ENCODE measurements at places on chromosomes 3 and 15.

DNA sequence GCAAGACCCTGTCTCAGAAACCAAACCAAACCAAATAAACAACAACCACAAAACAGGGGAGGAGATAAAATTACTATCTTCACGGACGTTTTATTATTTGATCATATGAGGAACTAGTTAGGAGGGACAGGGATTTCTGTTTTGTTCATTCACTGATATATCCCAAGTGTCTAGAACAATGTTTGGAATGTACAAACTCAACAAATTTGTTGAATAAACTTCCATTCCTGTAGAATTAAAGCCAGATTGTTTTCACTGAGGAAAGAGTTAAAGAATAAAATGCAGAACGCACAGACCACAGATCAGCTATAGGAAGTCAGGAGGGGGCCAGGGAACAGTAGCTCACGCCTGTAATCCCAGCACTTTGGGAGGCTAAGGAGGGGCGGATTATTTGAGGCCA lies 6.5 kb upstream of the STRC start:
- no peak for DNase-seq

DNA sequence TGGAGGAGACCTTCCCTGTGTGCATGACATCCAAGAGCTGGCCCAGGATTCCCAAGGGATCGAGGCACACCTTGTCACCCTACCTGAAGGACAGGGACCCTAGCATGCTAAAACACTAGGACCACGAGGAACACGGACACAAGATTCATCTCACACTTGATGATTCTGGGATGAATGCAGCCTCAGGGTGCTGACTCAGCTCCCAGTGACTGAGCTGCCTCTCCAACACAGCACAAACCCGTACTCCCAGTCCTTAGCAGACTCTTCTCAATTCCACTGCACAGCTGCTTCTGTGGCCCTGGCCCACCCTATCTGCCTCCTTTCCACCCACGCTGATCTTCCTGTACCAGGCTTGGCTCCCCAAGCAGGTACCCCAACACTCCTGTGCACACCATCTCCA lies 9.1 kb upstream of the OXTR start:
- DNase-seq: no peak

DNA sequence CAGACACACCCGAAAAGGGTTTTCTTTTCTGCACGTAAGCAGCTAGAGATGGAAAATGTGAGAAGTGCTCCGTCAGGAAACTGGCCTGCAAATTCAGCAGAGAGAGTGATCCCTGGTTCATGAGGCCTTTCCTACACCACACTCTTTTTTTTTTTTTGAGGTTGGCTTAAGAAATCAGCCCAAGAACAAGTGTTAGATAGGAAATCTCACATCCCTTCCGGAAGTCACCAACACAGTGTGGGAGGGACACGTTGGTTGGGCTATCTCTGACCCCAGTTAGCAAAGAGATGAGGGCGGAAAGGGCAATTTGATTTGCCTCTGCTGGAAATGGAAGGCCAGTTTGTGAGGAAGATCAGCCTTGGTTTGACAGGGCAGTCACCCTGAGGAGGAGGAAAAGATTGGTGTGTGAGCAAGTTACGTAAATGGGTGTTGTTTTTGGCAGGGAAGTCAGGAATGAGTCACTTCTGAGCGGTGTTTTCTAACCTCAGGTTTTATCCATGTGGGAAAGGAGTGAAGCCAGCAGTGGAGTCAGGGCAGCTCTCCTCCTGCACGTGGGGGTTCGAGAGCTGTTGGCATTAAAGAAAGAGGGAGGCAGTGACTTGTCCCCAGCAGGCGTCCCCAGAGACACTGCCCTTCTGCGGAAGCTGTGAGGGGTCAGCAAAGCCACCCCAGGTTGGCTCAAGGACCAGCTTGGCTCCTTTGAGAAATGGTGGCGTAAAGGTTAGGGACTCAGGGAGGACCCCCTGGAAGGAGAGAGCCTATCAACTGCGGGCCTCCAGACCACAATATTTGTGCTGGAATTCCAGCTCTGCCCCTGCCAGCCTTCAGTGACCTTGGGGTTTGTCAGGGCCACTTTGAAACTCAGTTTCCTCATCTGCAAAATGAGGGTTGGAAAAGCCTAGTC lies 237.6 kb upstream of the BHLHE40 start:
- no peak for DNase-seq

GRCh38 chr15:67784090-67784781 lies 41.1 kb upstream of the SKOR1 start:
- DNase-seq: peak; percentile 60

DNA sequence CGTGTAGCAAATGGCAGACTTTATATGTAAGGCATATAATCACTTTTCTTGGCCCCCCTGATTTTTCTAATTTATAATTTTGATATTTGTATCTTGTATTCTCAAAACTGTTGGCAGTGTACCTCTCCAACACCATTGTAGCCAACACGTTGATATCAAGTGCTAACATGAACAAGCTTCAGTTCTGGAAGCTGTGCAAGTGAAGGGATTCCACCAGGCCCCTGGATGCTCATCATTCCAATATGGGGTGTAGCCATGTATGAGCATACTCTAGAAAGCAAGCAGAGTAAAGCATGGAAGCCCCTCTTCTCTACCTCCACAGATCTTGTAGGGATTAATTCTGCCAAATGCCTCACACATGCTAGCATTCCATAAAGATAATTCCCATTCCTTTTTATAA lies 211.3 kb downstream of the MYRIP start:
- no peak for DNase-seq

- DNase-seq: no peak
Observed at GRCh38 chr15:100642950-100643338, 40.6 kb downstream of the ASB7 start.

- DNase-seq: no peak
Observed at GRCh38 chr3:16528581-16528993, 15.1 kb upstream of the RFTN1 start.

GRCh38 chr15:51377038-51377786 lies 35.8 kb downstream of the GLDN start:
- no peak for DNase-seq

- DNase-seq: no peak
Observed at GRCh38 chr3:138267083-138267482, 62.6 kb downstream of the NME9 start.

DNA sequence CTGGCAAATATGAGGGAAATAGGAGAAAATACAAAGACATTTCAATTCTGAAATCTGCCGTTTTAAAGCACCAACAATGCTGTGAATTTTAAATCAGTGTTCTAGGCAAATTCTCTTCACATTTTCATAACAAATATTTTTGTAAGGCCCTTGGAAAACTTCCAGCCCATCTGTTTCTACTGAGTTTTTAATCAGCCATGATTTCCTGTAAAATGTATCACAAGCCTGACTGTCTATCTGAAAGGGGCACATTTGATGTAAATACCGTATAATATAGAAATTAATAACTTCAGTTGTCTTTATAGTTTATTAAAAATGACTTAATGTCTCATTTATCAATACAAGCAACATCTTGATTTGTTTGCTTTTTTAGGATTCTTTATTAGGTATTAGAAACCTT lies 454.7 kb downstream of the PYDC2 start:
- DNase-seq: no peak

GRCh38 chr3:31449318-31449717 lies 83.4 kb upstream of the STT3B start:
- DNase-seq: no peak

DNA sequence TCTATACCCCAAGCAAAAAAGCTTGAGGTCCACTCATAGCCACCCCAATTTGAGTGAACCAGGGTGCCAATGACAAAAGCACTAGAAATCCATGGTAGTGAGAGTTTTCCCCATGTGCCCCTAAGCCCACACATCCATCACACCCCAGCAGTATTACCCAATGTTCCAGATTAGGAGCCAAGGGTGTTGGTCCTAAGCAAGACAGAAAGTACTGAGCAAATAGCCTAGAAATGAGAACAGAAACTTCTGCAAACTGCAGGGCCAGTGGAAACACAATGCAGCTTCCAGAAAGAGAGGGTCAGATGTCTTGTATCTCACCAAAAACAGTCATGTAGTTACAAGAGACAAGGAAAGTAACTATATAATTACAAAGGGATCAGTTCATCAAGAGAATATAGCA lies 10.9 kb upstream of the OXTR start:
- DNase-seq: no peak

DNA sequence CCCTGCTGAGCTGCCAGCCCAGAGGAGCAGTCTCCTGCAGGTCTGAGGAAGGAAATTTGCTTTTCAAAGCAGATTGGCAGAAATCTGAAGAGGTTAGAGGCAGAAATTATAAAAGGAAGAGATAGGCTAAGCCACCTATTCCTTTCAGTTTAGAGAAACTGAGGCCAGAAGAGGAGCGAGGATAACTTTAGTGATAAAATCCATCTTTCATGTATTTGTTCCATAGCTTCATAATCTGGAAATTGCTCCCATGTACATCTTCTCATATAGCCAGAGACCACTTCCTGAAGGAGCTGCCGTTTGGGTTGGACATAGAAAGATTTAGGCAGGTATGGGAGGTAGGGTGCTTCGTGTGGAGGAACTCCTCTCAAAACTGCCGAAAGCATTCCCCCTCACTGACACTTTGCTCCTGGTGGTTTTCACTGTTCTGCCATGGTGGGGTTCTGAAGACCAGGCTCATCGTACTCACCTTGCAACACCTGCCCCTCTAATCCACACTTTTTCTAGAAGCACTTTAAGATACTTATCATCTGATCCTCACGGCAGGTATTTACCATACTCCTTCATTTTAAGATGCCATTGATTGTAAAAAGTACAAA lies 670 bp upstream of the ACAP2 start:
- DNase-seq: no peak

DNA sequence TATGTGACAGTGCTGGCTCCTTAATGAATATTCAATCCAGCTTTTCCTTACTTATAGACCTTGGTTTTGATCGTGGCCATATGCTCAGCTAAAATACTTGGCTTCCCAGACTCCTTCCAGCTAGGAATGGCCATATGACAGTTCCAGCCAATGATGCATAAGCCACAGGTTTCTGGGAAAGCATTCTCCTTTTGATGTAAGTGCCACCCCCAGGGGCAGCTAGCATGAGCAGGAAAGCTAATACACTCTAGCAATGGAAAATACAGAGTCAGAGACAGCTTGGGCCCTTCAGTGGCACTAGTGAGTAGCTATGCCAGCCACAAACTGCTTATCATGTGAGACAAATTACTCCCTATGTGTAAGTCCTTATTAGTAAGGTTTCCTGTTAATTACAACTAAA lies 26.7 kb downstream of the TBC1D2B start:
- no peak for DNase-seq

- DNase-seq: no peak
Observed at GRCh38 chr3:126157083-126157768, 23.2 kb downstream of the ALDH1L1 start.

GRCh38 chr3:119359476-119360326 lies 65.5 kb downstream of the ARHGAP31 start:
- no peak for DNase-seq

DNA sequence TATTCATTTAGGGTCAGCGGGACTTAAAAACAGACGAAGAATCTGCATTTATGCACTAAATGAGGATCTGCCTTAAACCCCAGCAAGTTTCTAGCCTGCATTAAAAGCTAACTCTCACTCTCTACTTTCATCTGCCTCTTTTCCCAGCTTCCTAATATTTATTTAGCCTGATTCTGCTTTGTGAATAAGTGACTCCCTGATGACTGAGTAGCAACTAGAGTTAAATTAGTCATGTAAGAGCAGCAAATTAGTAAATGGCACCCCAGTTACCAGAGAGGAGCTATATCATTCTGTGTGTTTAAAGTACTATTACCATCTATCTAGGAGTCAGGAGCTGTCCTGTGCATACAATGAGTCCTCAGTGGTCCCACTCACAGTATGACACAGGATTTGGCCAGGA lies 391.0 kb upstream of the RORA start:
- DNase-seq: no peak

- no peak for DNase-seq
Observed at GRCh38 chr15:75051191-75051608, 27.8 kb downstream of the PPCDC start.

GRCh38 chr3:47989981-47990440 lies 26.2 kb downstream of the MAP4 start:
- DNase-seq: peak; percentile 19

- no peak for DNase-seq
Observed at GRCh38 chr15:89114990-89115389, 26.7 kb downstream of the ABHD2 start.

- DNase-seq: no peak
Observed at GRCh38 chr3:126510308-126510910, 7.2 kb downstream of the UROC1 start.

DNA sequence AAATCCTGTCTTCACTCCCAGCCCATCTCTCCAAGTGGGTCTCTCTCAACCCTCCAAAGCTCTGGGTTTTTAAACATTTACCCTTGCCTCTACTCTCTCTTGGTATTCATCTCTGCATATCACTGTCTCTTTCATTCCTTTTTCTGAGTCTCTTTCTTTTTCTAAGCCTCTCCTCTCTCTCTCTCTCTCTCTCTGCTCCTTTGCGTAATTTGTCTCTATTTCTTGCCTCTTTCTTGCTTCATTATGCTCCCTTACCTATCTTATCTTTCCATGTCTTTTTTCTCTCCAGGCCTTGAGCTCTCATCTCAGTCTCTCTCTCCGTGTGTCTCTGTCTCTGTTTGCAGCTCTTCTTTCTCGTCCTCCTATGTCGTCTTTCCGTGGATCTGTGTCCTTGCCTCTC lies 678 bp upstream of the SCAMP5 start:
- DNase-seq: no peak

GRCh38 chr3:126536126-126536525 lies 12.2 kb downstream of the CHST13 start:
- no peak for DNase-seq

DNA sequence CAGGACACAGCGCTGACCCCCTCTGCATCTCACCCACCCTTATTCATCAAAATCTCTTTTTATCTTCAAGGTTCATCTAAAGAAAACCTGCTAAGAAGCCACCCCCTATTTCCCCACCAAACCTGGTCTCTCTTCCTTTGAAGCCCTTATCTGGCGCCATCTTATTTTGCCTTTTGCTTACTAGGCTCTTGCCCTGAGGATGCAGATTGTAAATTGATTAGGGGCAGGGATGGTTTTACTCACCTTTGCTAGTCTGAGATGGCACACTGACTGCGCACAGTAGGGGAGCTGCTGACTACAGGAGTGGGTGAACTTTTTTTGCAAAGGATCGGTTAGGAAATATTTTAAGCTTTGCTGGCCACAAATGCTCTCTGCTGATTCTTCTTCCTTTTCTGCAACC lies 78.9 kb upstream of the BHLHE40 start:
- DNase-seq: no peak

DNA sequence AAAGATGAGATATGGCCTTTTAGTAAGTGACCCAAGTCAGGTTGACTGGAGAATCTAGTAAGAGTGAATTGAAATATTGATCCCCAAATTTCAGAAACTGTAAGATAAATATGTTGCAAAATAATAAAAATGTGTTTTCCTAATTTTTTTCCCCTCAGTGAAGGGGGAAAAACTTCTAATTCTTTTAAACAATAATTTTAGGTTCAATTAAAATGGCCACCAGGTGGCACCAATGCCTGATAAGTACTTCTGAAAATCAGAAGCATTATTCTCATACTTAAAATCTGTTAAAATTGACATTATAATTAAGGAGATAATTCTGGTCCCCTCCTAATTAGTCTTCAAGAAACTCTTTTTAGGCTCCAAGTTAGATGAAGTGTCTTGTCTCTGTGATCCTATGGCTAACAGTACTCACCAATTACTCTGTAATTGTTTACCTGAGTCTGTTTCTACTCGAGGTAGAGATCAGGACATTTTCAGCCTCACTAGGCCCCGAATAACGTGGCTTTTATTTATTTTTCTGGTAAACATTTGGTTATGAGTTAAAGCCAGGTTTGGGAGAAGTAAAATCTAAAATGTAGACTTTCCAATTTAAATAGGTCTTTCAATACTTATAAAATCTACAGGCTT lies 52.6 kb downstream of the NMD3 start:
- no peak for DNase-seq

GRCh38 chr3:43794776-43795175 lies 104.0 kb downstream of the ABHD5 start:
- DNase-seq: no peak

All from activated B cell treated with CpG ODN at 0.5 μM for 24 hours (primary cell).